ENCODE measurements at places on chromosomes 6 and 20. TPM values are rescaled to one million over a fixed set of nuclear protein-coding genes. Genes with fewer than 3 reads are reported as not detected.

The CRISP3 gene
- not detected for total RNA-seq

The ECT2L gene
- total RNA-seq = not detected

GRCh38 chr6:112986321-112986720 lies 639.2 kb downstream of the RFPL4B start:
- no peak for DNase-seq

DNA sequence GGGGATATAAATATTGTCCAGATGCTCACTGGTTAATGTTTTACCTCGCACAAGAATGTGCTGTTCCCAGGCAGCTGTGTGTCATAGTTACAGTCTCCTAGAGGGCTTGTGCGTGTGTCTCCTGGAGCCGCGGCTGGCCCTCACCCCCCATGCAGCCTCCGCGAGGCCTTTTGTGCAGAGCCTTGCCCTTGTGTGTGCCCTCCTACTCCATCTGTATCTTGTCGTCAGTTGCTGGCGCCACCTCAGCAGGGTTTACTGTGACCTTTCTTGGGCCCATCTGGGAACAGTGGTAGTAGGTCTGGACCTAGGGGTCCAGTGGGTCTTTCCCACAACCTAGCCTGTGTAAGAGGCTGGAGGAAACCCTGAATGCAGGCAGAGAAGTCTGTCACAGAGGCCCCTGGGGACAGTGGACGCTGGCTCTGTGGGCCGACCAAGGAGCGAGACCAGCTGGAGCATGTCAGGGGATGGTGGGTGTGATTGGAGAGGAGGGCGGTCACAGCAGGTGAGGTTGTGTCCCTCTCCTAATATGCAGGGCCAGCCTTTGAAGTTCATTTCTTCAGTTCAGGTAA lies 35.2 kb downstream of the PPP1R14C start:
- no peak for DNase-seq

GRCh38 chr6:3433005-3433404 lies 23.8 kb downstream of the SLC22A23 start:
- peak; percentile 67 for DNase-seq

GRCh38 chr6:23420659-23421350 lies 705.2 kb upstream of the NRSN1 start:
- DNase-seq = no peak

DNA sequence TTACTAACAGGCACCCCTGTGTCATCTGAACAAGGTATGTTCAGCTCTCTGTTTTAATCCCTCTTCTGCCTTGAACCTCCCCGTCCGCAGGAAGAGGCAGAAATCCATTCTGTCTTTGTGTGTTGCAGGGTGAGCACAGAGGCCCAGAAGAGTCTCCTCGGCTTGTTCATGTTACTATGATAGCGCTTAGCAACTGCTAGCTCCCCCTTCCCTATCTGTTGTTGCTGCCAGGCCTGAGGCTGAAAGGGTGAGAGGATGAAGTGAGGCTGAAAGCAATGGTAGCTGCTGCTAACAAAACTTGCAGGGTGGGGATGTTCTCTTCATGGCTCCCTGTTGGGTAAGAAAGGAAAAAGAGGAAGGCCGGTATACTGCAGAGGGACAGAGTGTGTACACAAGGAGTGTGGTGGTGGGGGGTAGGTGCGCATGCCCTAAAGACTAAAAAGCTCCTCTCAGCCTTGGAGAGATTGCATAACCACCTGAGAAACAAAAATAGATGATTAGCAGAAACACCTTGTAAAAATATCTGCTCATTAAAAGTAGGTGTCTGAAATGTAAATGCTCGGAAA lies 55.2 kb upstream of the CITED2 start:
- DNase-seq = no peak

- DNase-seq = no peak
Observed at GRCh38 chr6:144372611-144373594, 87.8 kb downstream of the UTRN start.

The ID4 gene
- total RNA-seq = not detected

The CGA gene
- total RNA-seq = not detected

- no peak for DNase-seq
Observed at GRCh38 chr6:52328303-52328662, 33.7 kb upstream of the PAQR8 start.

DNA sequence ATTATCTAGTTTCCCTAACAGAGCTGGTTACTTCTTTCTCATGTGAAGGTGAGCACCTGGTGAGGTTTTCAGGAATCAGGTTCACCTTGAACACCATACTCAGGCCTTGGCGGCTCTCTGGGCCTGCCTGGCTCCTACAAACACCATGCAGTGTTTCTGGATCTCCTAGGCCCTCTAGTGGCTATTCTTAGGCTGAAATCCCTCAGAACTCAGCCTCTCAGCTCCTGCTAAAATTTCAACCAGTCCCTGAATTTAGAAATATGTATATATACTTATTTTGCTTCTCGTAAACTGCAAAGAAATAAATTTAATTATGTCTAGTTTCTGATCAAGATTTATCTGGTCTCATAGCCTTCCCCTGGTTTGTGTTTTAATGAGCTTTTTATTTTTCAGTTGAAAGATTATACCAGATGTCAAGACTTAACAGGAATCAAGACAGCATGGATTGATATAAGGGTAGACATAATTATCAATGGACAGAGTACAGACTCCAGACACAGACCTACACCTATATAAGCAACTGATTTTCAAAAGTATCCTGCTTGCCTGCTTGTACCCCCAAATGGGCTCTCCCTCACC lies 55.9 kb downstream of the ANKEF1 start:
- peak; percentile 47 for DNase-seq

- peak; percentile 64 for DNase-seq
Observed at GRCh38 chr6:11685481-11686093, 93.0 kb downstream of the ADTRP start.

The KCNK5 gene
- not detected for total RNA-seq

DNA sequence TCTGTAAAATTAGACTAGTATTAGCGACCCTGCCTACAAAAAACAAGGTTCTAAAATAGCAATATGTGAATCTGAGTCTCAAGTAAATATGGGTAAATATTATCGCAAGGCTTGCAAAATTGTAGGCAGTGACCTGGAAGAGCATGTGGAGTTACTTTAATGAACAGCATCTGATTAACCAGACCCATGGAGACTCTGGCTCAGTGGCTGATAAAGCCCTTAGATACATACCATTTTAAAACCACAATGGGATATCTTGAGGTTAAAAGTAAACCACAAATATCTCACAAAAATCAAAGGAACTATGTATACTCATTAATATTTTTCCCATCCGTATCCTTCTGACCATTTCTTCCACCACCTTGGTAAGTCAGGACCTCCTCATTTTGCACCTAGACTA lies 187.0 kb downstream of the MTFR2 start:
- no peak for DNase-seq

DNA sequence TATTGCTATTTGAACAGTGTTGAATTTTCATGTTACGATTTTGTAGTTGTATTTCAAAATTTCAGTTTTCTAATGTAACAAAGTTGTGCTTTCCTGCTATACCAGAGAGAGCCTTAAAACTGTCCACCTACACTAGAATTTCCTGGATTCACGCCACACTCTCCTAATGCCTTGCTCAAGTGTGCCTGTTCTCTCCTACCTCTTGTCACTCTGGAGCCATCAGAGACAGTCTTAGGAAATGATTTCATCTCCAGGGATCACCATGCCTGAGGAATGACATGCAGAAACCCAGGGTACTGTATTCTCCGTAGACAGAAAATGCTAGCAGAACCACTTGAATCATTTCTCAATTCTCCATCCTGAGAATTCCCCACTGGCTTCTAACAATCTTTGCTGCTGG lies 667.6 kb downstream of the KIF16B start:
- no peak for DNase-seq

GRCh38 chr6:144897441-144897921 lies 612.3 kb downstream of the UTRN start:
- peak; percentile 96 for DNase-seq

DNA sequence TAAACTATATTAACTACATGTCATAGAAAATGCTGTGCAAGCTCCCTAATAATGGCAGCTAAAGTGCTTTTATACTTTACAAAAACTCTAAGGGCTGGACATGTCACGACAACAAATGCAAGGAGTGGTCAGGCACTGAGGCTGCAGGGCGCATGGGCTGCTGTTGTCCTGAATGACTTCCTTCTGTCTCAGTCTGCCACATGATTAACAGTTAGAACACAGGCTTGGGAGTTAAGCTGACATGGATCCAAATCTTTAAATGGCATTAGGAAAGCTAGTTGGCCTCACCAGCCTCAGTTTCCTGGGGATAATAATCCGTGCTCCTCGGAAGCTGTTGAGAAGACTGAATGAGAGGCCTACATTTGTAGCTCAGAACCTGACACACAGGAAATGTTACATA lies 57.4 kb downstream of the PREP start:
- no peak for DNase-seq

- no peak for DNase-seq
Observed at GRCh38 chr6:44039191-44039719, 88.0 kb downstream of the MRPL14 start.

DNA sequence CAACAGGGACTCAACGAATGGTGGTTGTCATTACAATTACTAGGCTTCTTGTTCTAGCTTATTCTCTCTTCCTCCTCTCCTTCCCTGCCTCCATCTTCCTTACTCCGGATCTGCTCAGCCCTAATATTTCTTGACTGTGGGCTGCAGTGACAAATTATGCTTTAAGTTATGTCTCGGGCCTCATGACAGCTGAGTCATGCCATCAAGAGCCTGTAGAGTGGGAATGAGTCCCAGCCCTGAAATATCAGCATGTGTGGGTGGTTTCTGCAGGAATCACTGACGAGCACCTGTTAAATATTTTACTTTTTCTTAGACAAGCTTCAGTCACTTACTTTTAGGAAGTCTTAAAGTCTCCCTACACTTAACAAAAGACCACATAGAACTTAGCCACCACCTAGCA lies 83.1 kb upstream of the CBLN4 start:
- DNase-seq = no peak

The LYRM2 gene
- 50.7 TPM for total RNA-seq

GRCh38 chr6:92072387-92072786 lies 1347.0 kb downstream of the EPHA7 start:
- DNase-seq = no peak

GRCh38 chr6:10532392-10532791 lies 11.2 kb downstream of the GCNT2 start:
- DNase-seq = no peak

- DNase-seq = no peak
Observed at GRCh38 chr6:13074415-13075140, 253.8 kb downstream of the TBC1D7 start.

DNA sequence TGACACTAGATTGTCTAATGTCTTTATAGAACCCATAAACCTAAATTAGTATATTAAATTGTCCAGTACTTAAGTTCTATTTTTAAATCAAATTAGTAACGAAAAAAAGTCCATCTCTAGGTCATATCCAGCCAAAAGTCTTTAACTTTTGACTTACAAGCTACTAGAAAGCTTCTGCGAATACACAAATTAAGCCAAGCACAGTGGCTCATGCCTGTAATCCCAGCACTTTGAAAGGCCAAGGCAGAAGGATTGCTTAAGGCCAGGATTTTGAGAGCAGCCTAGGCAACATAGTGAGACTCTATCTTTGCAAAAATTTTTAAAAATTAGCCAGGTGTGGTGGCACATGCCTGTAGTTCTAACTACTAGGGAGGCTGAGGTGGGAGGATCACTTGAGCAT lies 420.4 kb upstream of the PLCB4 start:
- no peak for DNase-seq

- DNase-seq = peak; percentile 10
Observed at GRCh38 chr6:111030008-111031007, 48.5 kb downstream of the RPF2 start.

- DNase-seq = no peak
Observed at GRCh38 chr6:68458447-68458846, 176.6 kb upstream of the ADGRB3 start.

GRCh38 chr6:152330961-152331360 lies 306.2 kb downstream of the SYNE1 start:
- no peak for DNase-seq

DNA sequence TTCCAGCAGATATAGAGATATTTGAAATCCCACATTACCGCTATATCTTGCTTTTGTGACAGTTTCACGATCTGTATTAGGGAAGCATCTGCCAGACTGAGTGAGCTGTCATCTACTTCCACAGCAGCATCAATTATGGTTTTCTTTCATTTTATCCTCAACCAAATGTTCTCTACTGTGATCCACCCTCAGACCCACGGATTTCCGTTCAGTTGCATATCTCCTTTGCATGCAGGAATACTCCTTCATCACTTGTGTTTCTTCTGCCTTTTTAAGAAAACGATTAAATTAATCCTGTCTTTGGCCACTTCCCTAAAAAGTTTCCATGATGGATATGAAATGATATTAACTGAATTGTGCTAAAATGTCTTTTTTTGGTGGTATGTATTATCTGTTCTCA lies 262.1 kb upstream of the ADGRB3 start:
- no peak for DNase-seq

- DNase-seq = peak; percentile 85
Observed at GRCh38 chr6:82909551-82909950, 156.1 kb downstream of the UBE3D start.

DNA sequence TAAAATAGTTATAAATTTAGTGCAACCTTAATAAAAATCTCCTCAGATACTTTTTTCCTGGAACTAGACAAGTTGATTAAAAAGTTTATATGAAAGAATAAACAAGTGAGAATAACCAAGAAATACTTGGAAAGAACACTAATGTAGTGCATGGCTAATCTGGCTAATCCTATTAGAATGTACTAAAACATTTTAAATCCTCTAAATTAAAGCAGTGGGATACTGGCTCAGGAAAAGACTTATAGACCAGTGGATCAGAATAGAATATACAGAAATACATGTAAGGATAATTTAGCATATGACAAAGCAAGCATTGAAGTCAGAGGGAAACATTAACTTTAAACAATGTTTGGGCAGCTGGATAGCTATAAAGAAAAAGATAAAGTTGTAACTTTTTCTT lies 41.1 kb upstream of the ERVFRD-1 start:
- DNase-seq = no peak

GRCh38 chr20:40866056-40866455 lies 162.6 kb upstream of the TOP1 start:
- DNase-seq = no peak

The MATN4 gene
- 0.23 TPM for total RNA-seq

DNA sequence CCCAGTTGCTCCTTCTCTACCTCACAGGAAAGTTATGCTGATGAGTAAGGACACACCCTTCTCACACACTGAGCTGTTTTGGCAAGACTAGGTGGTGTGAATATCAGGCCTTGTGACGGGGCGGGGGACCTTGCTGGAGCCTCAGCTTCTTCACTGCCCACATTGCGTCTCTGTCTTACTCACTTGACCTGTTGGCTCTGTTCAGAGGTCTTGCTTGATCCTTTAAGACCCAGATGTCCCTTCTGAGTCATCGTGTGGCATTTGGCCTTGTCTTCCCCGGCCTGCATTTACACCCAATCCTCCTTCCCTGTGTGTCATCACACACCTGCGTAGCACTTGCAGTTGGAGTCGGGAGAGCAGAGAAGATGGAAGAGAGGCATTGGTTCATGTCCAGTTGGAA lies 8.3 kb upstream of the PRND start:
- DNase-seq = no peak

The MANEA gene
- total RNA-seq = 16.7 TPM

- DNase-seq = no peak
Observed at GRCh38 chr6:157239148-157239547, 84.2 kb downstream of the TMEM242 start.

- DNase-seq = no peak
Observed at GRCh38 chr6:109238396-109238795, 143.1 kb downstream of the CEP57L1 start.

The OXT gene
- not detected for total RNA-seq

The CALHM4 gene
- total RNA-seq = 1.3 TPM
